SW 1271 (cell line): ENCODE measurements at places on chromosomes 2 and 18.

DNA sequence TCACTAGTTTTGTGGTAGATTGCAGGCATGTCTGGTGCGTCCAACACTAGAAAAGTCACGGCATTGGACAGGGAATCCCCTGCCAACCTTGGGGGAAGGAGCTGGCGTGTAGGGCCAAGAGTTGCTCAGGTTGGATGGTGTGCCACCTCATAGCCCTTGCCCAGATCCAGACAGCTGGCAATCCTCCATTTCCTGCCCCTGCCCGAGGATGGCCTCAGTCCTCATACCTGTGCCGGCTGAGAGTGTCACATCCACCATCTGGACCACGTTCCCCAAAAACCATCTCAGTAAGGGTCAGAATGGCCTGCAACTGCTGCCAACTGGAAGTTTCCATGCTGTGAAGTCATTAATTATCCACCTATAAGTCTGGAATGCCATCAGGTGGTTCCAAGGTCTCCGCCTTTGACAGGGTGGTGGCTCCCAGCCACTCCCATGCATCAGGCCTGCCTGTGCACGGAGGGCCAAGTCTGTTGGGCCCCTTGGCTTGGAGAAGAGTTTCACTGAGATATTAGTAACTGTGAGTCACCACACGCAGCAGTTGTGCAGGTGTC, 55.0 kb downstream of the IMPA2 start:
- DNase-seq, result no peak

- no peak for DNase-seq
These were observed 265.0 kb upstream of the TRIB2 start for GRCh38 chr2:12451726-12452125.

DNA sequence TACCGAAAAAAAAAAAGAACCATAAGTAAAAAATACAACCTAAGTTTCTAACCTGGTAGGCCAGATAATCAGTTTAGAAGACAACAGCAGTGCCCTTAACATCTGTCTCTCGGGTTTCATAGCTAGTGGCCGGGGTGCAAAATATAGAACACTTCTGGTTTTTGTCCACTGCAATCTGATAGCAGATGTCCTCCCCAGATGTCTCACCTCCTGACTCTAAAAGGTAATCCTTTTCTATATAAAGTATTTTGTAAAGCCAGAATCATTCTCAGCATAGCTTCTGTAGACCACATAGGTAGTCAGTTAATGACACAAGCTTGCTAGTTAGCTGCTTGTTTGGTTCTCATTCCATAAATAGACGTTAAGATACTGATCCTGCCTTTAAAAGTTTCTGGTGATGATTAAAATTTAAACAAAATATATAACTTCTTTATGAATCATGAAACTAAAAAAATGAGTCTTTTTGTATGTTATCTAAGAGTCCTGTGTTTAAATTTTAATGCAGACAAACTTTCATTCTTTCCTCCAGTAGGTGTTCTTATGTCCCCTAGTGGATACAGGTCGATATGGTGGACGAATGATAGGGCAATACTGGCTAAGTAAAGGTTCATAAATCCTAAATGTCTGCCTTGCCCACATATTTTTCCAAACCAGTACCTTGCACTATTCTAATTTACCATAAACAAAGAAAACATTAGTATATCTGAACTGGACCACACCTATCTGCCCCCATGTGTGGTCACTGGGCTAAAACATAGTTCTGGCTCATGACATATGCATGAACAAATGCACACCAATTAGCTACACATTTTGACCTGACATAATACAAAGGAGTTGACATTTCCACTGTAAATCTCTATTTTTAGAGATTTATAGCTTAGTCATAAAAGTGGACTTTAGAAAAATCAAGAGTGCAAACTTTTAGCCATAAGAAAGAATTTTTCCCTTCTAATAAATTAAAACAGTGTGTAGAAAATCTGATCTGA, 171.0 kb downstream of the SRBD1 start:
- DNase-seq, result no peak

- DNase-seq, result no peak
These were observed 1.4 kb upstream of the NCOA1 start for GRCh38 chr2:24489465-24490180.

DNA sequence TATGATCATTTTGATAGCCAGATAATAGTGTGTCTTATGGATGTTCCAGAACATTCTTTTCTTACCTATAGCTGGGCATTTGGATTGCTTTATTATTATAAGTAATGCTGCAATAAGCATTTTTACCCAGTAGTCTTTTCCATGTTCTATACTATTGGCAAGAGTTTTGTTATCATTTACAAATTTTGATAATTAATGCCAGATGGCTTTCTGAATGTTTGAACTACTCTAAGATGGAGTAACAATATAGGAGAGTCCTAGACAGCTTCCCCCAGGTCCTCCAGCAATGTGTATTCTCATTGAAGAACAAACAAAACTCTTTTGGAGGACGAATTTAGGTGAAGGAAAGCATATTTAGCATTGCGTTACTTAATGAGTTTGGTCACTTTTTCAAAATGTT, 73.0 kb downstream of the INPP4A start:
- no peak for DNase-seq

DNA sequence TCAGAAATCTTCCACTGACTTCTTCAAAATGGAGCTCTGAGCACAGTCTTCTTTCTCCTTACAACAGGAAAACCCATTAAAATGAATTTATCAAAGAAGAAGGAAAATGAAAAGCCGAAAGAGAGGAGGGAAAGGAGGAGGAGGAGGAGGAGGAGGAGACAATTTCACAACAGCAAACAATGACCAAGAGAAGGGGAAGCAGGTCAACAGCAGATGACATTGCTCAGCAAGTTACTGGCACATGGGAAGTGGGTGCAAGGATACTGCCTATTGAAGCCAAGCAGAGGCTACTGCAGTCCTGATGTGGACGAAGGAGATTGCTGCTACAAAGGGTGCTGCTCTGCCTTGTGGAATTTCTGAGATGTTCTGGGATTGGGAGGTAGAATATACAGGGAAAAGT, 268.2 kb upstream of the FBXO11 start:
- no peak for DNase-seq

DNA sequence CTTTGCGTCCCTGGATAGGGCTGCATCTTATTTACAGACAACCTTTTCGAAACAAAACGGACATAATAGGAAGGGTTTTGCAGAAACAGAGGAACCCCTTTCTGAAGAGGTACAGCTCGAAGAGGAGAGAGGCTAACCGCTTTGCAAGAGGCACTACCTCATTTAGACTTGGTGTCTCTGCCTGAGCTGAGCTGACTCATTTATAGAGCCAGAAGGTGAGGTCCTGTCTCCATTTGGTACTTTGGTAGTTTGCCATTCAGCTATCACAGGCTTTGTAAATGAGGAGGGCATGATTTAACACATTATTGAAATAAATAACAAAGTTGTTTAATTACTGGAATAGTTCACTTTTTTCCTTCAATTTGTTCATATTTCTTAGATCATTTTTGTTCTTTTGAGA, 2.2 kb upstream of the NXPH2 start:
- DNase-seq, result no peak

- no peak for DNase-seq
These were observed 280.9 kb upstream of the ZSWIM2 start for GRCh38 chr2:187129868-187130267.

GRCh38 chr2:2763351-2764000, 432.4 kb upstream of the MYT1L start:
- DNase-seq, result no peak

GRCh38 chr2:199364153-199364552, 93.6 kb downstream of the SATB2 start:
- DNase-seq, result no peak

DNA sequence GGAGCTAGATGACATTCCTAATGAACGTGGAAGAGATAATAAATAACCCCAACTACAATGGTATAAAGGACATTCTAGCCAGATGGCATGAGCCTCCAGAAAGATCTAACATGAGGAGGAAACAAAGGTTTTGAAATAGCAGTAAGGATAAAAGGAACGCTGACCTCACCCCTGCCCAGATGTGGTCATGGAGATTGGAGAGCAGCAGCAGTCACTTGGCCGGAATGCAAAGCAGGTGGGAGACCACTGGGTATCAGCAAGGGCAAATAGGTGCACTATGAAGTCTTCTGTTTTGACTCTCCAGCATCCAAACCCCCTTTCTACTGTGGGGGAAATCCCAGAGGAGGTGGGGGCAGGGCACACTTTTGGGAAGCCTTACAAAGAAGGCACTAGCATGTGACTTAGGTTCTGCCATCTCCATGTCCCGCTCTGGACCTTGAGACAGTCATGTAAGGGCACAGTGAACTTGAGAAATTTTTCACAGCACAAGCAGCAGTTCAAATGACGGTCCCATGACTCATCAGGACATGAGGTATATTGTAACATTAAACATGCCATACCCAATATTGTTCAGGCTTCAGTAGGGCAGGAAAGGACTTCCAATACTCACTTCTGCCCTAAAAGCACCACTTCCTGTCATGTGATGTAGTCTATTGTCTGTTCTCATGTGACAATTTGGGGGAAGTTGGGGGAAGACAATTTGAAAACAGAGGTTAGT, 55.2 kb downstream of the METTL4 start:
- DNase-seq, result peak; percentile 83

DNA sequence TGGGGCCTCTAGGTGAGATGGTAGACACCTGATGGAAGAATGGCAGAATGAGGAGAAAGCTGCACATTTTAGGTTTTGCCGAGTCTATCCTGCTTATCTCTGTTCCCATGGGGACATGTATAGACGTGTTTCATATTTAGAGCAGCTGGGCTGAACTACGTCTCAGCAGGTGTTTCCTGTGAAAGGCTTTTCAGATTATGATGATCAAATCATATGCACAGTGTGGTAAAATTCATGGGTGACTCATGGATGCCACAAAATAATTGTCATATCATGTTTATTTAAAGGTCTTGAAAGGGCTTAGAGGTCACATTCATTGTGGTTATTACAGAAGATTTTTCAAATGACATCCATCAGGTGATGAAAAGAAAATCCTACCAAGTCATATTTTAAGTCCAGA, 90.5 kb downstream of the ICOS start:
- peak; percentile 44 for DNase-seq
